Stimulated activated CD4-positive, alpha-beta T cell treated with anti-CD3 and anti-CD28 coated beads, Interleukin-4, amount 100 ng/mL, for 1 hour (primary cell): ENCODE measurements at places on chromosomes 12 and 14.

- DNase-seq, result no peak
These were observed 63.6 kb upstream of the ELK3 start for GRCh38 chr12:96130396-96131059.

DNA sequence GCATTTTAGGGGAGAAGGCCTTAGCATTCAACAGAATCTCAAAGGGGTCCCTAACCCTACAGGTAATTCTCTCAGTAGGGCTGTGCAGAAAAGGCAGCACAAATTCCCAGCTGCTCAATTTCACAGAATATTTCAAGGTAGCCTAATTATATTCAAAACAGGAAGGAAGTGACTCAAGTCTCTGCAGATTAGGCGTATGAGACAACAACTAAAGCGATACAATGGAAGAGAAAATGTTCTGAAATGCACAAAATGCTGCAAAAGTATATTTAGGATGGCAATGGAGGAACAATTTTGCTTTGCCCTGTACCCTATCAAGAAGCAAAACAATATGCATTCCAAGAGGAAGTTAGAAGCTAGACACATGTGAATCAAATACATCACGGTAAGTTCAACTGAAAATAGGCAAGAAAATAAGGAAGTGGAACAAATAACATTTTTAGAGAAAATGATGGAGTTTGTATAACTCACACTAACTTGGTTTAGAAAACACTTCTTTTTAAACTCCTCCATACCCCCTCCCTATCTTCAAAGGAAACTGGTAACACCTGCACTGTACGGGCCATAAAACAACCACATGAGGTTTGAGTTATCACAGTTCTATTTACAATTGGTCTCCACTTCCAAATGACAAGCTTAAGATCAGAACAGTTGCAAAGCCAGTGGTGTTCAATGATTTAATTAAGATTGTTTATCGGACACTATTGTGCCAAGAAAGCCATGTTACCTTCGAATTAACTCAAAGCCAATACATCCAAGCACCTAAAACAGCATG lies 1.6 kb downstream of the GIT2 start:
- DNase-seq, result no peak

DNA sequence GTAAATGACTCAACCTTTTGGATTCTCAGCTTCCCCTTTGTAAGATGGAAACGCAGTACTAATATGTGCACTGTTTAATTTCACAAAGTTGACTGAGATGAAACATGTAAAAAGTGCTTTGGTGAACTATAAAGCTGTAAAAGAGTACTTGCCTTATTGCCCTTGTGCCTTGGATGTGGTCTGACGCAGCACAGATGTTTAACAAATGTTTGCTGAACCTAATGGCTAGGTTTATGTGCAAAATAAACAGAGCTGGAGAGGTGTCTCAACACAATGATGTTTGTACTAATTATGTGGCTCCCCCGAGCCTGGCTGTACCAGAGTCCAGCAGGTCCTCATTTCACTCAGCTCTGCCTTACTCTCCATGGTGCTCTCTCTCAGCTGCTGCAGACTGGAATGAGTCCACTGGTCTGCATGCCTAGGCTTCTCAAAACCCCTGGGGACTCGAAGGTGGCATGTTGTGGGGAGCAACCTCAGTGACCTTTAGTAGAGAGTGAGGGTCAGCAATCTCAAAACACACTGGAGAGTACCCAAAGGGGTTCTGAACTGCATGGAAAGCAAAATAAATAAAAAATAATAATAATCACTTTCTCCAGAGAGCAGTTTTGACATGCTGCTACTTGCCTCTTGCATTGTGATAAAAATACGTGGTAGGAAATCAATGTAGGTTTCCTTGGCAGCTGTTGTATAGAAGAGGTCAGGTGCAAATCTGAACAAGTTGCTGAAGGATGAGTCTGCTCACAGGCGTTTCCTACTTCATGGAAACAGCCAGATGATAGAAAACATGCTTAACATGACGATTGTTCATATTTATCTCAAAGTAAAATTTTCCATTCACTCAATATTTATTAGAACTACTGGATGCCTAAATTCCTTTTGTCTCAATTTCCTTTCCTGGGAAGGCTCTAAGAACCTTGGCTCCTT lies 8.5 kb upstream of the AMIGO2 start:
- no peak for DNase-seq

DNA sequence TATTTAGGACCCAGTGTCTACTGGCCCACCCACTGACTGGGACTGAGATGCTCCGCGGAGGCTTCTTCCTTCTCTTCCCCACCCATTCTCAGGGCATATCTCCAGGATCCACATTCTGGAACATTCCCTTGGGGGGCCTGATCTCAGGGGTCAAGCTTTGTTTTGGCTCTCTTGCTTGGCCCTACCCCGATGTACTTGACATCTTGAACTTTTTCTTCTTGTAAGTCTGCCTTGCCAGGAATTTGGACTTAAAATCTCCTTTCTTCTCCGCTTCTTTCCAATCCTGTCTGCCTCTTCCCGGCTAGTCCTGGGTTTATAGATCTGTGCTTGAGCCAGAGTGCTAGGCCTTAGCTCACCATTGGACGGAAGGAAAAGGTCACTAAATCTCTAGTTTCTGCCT lies 22.1 kb downstream of the DACT1 start:
- no peak for DNase-seq

- DNase-seq, result no peak
These were observed 16.4 kb downstream of the NAV3 start for GRCh38 chr12:77847060-77847541.

DNA sequence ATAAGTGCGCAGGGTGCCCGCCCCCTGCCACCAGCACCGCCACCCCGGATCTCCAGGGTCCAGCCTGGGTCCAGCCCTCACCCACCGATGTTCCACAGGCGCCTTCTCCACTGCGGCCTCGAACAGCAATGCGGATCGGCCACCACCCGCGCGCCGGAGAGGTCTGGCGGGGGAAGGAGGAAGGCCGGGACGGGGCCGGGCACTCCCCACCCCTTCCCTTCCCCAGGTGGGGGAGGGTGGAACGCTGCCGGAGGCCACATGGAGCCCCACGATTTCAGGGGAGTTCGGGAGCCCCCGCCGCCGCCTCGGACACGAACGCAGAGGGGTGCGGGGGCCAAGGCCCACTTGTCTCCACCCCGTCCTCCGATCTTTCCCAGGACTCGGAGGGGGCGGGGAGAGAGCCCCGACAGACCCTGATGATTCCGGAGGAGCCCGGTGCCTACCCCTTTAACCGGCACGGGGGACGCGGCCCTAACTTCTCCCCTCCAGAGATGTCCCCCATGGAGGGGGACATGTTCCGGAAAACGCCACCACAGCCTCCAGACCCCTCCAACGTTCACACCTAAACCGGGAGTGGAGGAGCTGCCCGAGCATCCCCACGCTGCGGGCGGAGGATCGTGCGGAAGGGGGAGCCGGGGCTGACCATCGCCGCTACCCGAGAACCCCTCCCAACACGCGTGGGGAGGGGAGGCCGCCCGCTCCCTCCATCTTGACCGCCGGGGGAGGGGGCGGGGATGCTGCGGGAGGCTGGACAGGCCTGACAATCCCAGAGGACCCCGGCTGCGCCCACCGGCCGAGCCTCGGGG lies 1.1 kb downstream of the ATXN2 start:
- DNase-seq, result peak; percentile 37

- no peak for DNase-seq
These were observed 516.9 kb downstream of the SLC16A7 start for GRCh38 chr12:60112763-60113162.

DNA sequence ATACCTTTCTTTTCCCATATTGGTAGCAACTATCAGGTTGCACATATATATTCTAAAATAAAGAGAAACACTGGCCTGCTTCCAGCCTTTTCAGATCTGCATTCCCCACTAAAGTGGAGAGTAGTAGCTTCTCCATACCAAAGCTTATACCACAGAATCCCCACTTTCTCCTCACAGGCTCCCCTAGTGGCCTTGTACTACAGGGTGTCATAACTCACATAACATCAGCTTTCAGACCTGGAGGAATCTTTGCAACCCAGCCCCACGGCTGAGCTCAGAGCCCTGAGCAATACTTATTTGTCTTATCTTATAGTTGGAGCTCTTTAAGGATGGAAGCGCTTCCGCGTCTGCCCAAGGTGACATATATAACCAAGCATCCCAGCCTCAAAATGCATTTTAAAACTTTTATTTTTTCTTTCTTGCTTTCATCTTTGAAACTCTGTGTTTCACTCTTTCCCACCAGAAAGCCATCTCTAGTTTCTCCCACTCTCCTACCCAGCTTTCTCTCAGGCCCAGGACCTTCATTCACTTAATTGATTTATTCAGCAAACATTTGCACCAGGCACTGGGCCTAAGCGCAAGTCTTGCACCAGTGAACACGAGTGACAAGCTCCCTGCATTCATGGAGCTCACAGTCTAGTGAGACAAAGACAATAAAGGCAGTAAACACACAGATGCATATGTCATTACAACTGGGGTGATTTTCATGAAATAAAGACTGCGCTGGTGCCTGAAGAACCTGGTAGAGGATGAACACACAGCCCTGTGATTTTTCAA lies 254.7 kb downstream of the IPO8 start:
- DNase-seq, result no peak

- DNase-seq, result no peak
These were observed 567.8 kb upstream of the TBX3 start for GRCh38 chr12:115251727-115252126.

DNA sequence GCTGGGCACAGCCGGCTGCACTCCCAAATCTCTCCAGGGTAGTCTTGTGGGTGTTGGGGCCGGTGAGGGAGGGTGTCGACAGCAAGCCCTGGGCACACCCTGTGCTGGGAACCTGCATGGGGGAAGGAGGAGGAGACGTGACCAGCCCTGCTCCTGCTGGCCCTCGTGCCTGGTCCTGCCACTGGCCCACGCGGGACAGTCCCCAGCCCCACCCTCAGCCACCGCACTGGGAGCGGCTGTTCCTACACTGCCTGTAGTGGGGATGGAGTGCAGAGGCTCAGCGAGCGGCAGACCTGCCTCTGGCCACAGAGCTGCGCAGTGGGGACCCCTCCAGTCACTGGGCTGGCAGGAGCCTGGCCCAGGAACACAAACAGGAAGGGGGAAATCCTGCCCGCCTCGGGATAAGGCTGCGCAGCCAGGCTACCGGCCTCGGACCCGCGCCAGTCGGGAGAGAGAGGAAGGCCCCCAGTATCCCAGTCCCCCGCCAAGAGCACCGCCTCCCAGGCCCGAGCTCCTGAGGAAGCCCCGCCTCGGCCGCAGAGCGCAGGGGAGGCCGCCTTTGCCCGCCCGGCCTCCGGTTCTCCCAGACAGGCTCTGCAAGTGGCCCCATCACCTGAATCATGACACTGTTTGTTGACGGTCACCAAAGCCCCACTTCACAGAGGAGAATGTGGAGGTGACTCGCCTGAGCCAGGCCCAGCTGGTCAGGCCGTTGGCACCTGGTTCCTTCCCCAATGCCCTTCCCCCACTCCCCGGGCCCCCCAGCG lies 10.6 kb downstream of the AHNAK2 start:
- no peak for DNase-seq

- peak; percentile 53 for DNase-seq
These were observed 8.8 kb upstream of the CLECL1 start for GRCh38 chr12:9741726-9742125.
